ENCODE measurements at places on chromosomes 11 and 22.

DNA sequence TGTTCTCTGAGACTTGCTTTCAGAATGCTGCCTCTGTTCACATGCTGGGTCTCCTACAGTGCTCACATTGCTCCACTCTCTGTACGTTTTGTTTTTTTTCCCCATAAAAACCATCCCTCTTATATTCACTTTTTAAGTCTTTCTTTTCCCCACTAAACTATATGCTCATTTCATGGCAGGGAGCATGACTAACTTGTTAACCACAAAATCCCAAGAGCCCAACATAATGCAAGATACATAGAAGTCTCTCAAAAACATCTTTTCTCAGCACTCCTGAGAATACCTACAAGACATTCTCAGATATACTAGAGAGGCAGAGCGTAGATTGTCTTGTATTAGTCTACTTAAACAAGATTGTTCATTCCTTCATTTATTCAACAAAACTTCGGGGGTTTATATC is 73.3 kb downstream of the FAM76B start:
- DNase-seq: no peak

DNA sequence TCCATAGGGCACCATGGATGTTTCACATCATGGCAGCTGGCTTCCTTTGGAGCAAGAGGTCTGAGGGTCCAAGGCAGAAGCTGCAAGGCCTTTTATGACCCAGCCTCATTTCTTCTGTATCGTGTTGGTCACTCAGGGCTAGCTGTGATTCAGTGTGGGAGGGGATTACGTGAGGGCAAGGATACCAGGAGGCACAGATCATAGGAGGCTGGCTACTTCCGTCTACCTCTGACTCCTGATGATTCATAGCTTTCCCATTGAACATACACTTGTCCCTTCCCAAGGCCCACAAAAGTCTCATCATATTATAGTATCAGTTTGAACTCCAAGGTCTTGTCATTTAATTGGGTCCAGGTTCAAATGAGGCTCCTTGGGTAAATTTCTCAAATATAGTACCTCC is 135.3 kb upstream of the ZBED5 start:
- DNase-seq: no peak

DNA sequence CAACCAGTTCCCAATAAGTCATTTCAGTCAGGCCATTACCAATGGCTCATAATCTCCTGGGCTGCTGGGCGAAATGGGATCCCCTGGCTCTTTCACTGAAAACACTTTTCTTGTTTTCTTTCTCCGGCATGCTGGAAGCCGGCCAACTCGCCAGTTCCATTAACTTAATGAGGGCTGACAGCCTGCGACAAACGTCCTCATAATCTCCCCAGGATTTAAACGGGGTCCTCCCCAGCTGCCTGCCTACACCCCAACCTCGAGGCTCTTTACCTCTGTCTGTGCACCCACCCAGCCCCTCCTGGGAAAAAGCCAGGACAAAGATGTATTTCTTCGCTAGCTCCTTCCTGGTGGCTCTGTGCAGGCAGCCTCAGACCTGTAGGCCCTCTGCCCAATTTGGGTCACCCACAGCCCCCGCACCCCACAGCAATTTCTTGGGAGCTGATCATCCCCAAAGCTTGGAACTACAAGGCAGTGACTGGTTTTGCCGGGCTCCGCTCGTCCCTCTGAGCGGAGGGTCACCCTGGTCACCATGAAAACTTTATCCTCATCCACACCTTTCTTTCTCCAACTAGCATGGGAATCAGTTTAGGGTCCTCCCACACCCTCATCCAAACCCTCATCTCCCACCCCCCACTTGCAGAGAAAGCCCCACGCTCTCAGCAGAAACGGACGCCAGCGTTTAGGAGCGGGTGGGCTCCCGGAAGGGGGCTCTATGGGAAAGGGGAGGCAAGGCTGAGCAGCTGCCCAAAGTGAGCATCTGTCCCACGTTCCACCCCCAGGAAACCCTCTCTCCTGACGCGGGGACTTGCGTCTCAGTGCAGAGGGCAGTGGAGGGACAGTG is 51.1 kb upstream of the KCNQ1OT1 start:
- DNase-seq: no peak

DNA sequence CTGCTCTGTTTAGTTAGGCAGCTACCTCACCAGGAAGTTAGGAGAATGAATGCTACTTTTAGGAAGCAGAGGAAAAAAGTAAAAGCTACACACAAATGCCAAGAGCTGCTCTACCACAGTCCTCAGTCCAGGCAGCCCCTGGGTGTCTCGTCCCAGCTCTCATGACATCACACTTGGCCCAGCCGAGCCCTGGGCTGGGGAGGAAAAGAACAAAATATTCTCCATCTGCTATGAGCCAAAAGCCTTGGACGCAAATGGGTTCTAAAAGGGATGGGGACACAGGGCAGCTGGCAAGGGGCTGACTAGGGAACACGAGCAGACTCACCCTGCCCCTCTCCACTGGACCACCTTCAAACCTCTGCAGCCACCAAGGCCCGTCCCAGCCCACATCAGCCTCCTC is 26.1 kb downstream of the TMEM184B start:
- DNase-seq: no peak

DNA sequence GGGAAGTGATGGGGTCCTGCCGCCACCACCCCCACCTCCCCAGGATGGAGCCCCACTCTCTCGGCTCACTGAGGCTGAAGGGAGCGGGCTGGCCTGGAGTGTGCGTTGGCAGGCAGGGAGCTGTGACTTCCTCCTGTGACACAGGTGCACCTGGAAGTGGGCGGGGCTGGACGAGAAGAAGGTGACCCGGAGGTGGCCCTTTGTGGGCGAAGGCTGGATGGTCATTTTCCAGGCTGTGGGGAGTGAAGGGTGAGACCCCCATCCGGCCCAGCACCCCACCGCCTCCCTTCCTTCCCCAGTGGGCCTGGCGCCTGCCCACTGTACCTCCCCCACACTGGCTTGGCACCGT is 15.3 kb downstream of the IL17REL start:
- no peak for DNase-seq

GRCh38 chr22:47795477-47796127 is 1033.2 kb downstream of the TBC1D22A start:
- DNase-seq: no peak

DNA sequence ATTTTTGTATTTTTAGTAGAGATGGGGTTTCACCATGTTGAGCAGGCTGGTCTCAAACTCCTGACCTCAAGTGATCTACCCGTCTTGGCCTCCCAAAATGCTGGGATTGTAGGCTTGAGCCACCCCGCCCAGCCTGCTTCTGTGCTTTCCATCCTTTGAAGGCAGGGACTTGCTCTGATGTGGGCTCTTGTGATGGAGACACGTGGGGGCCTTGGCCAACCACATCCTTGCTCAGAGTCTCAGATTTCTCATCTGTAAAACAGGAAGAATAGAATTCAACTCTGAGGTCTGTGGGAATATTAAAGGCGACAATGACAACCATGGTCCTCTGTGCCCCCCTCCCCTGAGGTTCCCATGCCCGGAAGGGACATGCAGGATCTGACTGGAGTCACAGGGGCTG is 3.8 kb upstream of the GGA1 start:
- no peak for DNase-seq

- peak; percentile 74 for DNase-seq
Measured at GRCh38 chr11:12281571-12282478, 95.5 kb upstream of the PARVA start.

All from GM12892 (cell line).